ENCODE measurements at places on chromosomes 3 and 15.

- DNase-seq = no peak
These were observed 43.2 kb upstream of the TSEN2 start for GRCh38 chr3:12440927-12441714.

DNA sequence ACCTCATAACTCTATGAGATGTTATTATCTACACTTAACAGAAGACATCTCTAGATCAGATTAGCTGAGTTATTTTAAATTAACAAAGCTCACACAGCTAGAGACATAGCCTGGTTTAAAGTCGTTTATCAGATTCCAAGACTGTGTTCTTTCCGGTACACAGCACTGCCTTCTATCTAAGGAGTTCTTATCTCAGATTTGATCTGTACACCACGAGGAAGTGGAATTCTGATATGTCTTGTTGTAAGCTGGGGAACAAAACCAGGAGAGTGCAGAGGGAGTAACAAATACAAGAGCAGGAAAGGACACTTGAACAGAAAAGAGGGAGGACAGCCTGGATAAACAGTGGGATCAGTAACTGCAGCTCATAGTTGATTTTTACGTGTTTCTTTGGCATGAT is 61.7 kb upstream of the KCNMB2 start:
- no peak for DNase-seq

GRCh38 chr3:117161816-117162215 is 452.2 kb downstream of the TUSC7 start:
- no peak for DNase-seq

DNA sequence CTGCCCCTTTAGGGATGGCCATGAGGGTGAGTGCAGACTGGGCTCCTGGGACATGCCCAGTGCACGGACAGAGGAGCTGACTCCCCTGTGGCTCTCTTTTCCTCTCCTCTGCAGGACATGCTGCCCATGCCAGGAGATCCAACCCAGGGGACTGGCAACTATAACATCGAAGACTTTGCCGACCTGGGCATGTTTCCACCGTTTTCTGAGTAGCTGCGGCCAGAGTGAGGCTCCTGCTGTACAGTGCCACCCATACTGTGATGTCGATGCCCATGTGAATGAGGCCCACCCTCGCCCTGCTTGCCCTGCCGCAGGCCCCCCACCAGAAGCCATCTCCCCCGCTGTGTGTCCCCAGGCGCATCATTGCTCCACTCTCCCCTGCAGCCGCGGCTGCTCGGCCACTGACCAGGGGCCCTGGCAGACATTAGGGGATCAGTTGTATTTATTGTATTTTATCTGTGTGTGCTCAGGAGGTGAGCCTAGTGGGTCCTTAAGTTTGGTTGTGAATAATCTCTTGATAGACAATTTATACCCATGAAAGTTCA is 101.6 kb upstream of the ABHD17C start:
- no peak for DNase-seq

GRCh38 chr3:34053626-34054025 is 255.2 kb downstream of the PDCD6IP start:
- DNase-seq = no peak
